Activated T-helper 1 cell treated with anti-CD3 and anti-CD28 coated beads, Interleukin-12 subunit alpha, Interleukin-12 subunit beta, Interleukin-2, Interleukin-4 antibody, amounts not matched to agents 30 ng/mL and 10 ng/mL and 1 ng/mL, durations not matched to agents 14 hours and 24 hours and 36 hours (primary cell): ENCODE measurements at places on chromosomes 2 and 18.

GRCh38 chr2:191170301-191170636, 19.5 kb upstream of the STAT4 start:
- DNase-seq = no peak

GRCh38 chr2:12589802-12590320, 126.9 kb upstream of the TRIB2 start:
- no peak for DNase-seq

GRCh38 chr2:126749537-126749936, 93.6 kb downstream of the GYPC start:
- DNase-seq = no peak

DNA sequence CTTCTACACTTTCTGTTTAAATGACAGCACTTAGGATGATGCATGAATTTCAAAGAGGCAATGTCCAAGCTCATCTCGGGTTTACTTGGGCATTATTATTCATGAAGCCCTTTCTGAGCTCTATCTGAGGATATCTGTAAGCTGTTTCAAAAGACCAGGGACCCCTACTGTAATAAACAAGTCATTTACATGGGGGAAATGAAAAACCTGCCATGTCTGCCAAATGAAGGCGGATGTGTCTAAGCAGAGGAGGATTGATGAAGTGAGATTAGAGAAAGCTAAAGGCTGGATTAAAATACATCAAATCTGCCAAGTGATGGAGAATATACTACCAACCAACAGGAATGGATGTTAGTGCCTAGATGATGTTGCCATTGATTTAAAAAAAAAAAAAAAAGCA, 64.5 kb downstream of the SUCLG1 start:
- no peak for DNase-seq

DNA sequence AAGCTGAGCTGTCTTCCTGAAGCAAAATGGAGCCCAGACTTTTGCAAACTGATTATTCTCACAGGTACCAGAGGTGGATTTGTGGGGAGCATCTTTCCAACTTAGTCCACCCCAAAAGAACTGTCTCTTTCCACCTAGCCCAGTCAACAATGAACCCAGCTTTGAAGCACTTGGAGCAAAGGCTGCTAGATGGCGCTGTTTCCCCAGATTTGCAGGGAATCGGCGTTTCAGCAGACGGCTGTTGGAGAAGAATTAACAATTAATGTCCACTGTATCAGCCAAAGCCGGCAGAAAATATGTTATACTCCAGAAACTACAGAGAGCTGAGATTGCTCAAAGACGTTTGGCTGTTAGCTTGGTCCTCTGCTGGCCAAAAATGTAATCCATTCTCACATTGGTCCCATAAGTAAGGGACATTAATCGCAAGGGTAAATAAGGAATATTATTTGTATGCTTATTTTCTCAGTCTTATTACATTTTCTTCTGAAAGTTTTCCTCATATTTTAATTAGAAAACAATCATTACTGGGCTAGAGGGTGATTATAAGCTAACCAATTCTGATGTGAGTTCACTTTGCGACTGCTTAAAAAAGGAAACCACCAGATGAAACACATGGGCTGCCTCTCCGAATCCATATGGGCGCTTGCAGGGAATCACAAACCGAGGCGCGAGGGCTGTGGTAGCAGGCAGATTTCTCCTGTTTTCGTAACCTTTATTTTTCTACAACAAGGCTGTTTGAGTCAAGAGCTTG, 423.8 kb upstream of the MEX3C start:
- DNase-seq = no peak

DNA sequence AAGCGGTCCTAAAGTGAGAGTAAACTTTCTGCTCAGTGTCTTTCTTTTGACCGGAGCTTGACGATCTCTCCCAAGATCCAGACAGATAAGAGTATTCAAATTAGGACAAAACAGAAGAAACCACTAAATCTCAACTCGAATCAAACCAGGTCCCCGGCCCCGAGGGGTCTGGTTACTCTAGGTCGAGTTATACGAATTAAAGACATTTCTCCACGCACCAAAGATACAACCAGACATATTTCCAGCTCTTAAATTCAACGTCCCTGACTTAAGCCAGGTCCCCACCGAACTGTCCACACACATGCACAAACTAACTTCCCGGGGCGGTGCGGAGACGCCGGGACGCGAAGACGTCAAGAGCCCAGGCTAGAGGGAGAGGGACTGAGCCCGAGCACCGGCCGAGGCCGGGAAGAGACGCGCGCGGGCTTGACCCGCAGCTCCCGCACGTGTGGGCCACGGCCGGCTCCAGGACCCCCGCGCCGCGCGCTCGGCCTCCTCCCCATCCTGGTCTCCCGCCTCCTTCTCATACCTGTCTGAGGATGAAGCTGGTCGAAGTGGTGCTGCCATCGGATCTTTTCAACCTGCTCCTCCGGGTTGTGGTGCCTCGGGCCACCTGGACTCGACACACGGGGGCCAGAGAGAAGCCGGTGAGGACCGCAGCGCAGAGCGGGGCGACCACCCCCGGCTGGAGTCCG, 896 bp downstream of the CACNB4 start:
- DNase-seq = no peak

DNA sequence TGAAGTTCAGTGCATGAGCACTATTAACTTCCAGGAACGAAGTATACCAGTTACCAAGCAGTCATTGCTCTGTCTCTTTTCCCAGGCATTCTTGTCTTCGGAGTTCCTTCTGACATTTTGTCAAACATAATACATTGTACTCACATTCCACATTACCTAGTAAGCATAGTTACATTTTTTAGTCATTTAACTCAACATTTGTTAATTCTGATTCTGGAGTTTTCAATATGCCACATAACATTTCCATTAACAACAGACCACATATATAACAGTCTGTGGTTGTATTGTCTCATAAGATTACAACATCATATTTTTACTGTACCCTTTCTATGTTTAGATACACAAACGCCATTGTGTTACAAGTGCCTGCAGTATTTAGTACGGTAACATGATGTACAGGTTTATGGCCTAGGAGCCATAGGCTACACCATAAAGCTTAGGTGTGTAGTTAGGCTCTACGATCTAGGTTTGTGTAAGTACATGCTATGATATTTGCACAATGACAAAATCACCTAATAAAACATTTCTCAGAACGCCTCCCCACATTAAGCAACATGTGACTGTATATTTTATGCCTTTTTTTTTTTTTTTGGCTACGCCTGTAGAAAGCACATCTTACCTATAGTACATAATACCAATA, 187.1 kb downstream of the DYM start:
- DNase-seq = no peak

- DNase-seq = no peak
These were observed 85.4 kb downstream of the MAIP1 start for GRCh38 chr2:200040831-200041230.

- no peak for DNase-seq
These were observed 6.2 kb downstream of the KANSL3 start for GRCh38 chr2:96631804-96632435.

DNA sequence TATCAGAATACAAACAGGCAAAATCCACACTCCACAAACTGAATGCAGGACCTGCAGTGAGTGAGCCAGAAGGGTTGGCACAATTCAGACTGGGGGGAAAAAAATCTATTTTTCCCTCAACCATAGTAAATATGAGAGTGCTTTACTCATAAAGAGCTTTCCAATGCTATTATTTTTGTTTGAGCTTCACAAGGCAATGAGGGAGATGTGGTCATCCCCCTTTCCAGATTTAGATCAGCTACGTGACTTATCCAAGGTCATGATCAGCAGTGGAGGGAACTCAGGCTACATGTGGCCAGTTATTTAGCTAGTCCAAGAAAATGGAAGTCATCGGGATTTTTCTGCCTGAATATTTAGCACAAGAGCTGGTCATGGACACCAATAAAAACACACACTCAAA, 120.4 kb upstream of the KLF7 start:
- no peak for DNase-seq

- no peak for DNase-seq
These were observed 50.3 kb downstream of the KANSL3 start for GRCh38 chr2:96587843-96588242.

GRCh38 chr2:120520929-120521912, 175.3 kb downstream of the INHBB start:
- DNase-seq = no peak

DNA sequence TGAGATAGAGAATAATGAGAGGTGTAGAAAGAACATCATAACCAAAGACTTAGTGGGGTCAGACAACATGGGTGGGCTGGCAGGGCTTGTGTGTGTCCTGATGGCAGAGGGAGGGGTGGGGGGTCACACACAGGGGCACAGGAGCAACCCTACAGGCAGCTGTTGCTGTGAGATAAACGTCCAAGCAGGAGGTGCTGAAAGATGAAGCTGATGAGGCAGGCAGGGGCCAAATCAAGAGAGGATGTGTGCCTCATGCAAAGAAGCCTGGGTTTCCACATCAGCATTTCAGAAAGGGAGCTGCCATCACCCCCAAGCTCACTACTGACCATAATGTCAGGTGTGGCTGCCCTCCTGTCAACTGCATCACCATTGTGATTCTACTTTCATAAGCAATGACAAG, 16.0 kb upstream of the SKA1 start:
- no peak for DNase-seq

DNA sequence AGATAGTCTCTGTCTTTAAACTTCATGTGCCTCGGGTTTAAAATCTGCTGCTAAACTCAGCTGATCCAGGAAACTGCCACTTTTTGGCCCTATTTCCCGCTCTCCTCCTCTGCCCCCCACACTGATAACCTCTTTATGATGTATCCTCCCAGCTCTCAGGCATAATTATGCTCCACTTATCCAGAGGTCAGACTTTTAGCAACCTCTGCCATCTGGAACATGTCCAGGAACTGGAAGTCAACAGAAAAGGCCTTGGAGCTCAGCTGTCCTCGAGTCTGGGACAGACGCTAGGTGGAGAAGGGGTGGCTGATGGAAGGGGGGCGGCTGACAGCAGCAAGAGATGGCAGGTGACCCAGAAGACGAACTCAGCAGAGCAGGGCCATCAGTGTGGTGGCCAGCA, 41.2 kb downstream of the ASAP2 start:
- DNase-seq = no peak
